ENCODE measurements at places on chromosomes 13 and 19. TPM values are rescaled to one million over a fixed set of nuclear protein-coding genes. Genes with fewer than 3 reads are reported as not detected.

The FUT1 gene
- 8.0 TPM for total RNA-seq

The KCNK6 gene
- total RNA-seq: 29.0 TPM

The KLF5 gene
- 124 TPM for total RNA-seq

The PTH2 gene
- not detected for total RNA-seq

The VSTM2B gene
- total RNA-seq: not detected

The ZNF575 gene
- 0.28 TPM for total RNA-seq

The CACNA1A gene
- total RNA-seq: not detected

The LHFPL6 gene
- total RNA-seq: 5.8 TPM

The IL4I1 gene
- not detected for total RNA-seq

The CBARP gene
- total RNA-seq: 8.5 TPM

The CDX2 gene
- not detected for total RNA-seq

The KLK4 gene
- not detected for total RNA-seq

The MTMR6 gene
- 20.2 TPM for total RNA-seq

The WDR88 gene
- not detected for total RNA-seq

The USHBP1 gene
- total RNA-seq: not detected

The C19orf38 gene
- not detected for total RNA-seq

The SAMD1 gene
- total RNA-seq: 48.9 TPM

The OR7C1 gene
- total RNA-seq: not detected

The ZNF284 gene
- 1.7 TPM for total RNA-seq

The GRAMD1A gene
- 38.8 TPM for total RNA-seq

The TLE5 gene
- 383 TPM for total RNA-seq

The SRRM5 gene
- total RNA-seq: not detected

The AXL gene
- total RNA-seq: 87.1 TPM

The ZNF345 gene
- total RNA-seq: 1.2 TPM

The CASP14 gene
- total RNA-seq: not detected

The ZNF560 gene
- total RNA-seq: not detected

The ZSWIM9 gene
- total RNA-seq: 1.7 TPM

The KRTDAP gene
- total RNA-seq: 58.3 TPM

The PSG3 gene
- not detected for total RNA-seq

The F7 gene
- not detected for total RNA-seq

The MAB21L1 gene
- total RNA-seq: 0.28 TPM

The KANK3 gene
- total RNA-seq: 4.6 TPM

The PPP1R12C gene
- 36.5 TPM for total RNA-seq

The ZNF121 gene
- total RNA-seq: 31.3 TPM

The HIPK4 gene
- not detected for total RNA-seq
